ENCODE measurements at places on chromosomes 2 and 18.

- DNase-seq: no peak
Measured at GRCh38 chr2:134659724-134660123, 59.1 kb downstream of the TMEM163 start.

- DNase-seq: no peak
Measured at GRCh38 chr2:160898581-160899307, 261.5 kb upstream of the TANK start.

GRCh38 chr2:143503280-143503679 lies 374.1 kb downstream of the ARHGAP15 start:
- no peak for DNase-seq

DNA sequence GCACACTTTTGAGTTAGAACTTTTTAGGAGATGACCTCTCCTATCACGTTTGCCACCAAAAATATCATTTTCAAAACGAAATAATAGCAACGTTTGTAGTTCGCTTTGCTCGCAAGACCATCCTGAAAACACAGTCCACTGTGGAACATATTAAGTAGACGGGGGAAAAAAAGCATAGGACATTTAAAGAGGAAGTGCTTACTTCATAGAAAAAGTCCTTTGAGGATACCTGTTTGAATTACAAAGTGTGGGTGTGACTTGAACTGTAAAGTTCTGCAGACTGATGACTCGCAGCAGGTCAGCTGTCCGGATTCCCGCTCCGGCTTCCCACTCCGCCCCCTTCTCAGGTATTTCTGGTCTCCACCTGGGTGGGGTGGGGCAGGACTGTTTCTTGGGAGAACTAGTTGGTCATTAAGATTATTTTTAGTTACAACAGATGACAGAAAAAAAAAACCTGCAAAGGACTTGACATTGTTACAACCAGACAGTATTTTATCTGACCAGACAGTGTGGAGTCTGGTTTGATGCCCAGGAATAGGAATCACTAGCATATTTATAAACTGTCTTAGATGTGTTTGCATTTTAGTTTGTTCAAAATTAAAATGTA lies 13.3 kb downstream of the CNOT11 start:
- DNase-seq: no peak

GRCh38 chr2:214311931-214312749 lies 98.7 kb upstream of the VWC2L start:
- no peak for DNase-seq

- no peak for DNase-seq
Measured at GRCh38 chr2:219983836-219984235, 356.4 kb downstream of the SLC4A3 start.

DNA sequence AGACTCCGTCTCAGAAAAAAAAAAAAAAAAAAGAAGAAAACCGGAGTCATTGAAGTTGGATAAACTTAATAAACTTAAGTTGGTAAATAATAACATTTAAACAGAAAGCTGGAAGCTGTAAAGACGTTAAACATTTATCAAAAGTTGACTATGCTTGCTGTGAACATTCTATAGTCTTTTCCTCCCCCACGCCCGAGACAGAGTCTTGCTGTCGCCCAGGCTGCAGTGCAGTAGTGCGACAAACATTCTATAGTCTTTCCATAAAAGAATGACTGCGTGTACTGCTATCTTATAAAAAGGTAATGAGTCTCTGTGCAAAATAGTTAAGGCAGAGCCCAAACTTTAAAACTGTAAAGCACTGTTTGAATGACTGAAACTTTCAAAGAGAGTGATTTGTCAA lies 45.2 kb downstream of the PPP4R1 start:
- DNase-seq: no peak

DNA sequence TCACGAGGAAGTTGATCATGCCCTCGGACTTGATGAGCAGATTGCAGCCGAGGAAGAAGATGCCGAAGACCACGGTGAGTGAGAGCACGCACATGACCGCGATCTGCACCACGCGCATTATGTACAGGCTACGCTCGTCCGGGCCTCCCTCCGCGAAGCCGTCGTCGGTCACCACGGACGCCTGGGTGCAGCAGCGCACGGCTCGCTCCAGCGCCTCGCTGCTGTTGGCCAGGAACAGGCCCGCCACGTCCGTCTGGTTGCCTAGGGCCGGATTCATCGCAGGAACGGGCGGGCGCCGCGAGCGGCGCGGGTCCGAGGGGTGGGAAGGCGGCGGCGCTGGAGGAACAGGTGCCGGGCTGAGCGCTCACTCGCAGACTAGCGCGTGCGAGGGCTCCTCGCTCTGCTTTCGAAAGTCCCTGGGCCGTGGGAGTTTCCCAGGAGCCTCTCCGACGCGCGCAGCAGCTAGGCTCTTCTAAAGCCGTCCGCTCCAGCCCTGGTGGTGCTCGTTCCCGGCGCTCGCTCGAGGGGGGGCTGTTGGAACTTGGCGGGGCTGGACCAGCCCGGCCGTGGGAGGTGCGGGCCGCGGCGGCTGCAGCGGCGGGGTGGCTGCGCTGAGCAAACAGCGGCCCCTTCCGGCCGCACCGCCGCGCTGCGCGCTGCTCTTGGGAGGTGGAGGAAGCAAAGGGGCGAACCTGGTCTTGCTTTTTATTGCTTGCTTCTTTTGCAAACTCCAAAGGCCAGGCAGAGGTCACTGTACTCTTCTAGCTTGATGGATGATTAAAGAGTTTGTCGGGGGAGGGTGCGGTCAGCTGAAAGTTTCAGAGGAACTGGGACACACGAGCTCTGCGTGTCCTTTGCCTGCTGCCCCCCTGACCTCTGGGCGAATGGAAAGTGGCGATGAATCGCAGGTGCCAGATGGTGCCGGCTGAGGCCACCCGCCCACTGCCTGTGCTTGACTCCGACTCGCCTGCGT lies at the start of gene RPRM:
Gene RPRM, minus strand, starts transcription at position 474 of the 973 bp plus-strand sequence. Its CDS starts 197 bp downstream, at position 277.
- peak; percentile 57 for DNase-seq

DNA sequence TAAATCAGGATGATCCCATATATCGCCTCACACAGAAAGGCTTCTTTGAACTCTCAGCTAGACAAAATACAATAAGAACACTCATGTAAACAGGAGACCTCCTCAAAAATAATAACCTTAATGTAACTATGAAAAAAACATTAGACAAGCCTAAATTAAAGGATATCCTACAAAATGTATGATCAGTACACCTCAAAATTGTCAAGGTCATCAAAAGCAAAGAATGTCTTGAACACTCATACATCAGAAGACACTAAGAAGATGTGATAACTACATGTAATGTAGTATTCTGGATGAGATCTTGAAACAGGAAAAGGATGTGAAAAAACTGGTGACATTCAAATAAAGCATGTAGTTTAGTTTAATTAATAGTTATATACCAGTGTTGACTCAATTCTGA lies 616.8 kb upstream of the ZEB2 start:
- DNase-seq: no peak

- DNase-seq: no peak
Measured at GRCh38 chr2:134647607-134648256, 71.1 kb downstream of the TMEM163 start.

DNA sequence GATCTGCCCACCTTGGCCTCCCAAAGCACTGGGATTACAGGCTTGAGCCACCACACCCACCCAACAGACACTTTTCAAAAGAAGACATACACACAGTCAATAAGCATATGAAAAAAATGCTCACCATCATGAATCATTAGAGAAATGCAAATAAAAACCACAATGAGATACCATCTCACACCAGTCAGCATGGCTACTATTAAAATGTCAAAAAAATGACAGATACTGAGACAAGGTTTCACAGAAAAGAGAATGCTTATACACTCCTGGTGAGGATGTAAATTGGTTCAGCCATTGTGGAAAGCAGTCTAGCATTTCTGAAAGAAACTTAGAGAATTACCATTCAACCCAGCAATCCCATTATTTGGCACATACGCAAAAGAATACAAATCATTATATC lies 1947.2 kb downstream of the SUCLG1 start:
- DNase-seq: no peak

- no peak for DNase-seq
Measured at GRCh38 chr2:219648176-219648575, 20.7 kb downstream of the SLC4A3 start.

- DNase-seq: no peak
Measured at GRCh38 chr2:124339709-124340108, 314.6 kb downstream of the CNTNAP5 start.

GRCh38 chr2:12721566-12722446 lies 5.1 kb downstream of the TRIB2 start:
- DNase-seq: peak; percentile 22

- DNase-seq: no peak
Measured at GRCh38 chr2:19247186-19247585, 111.2 kb downstream of the OSR1 start.

All from stimulated activated naive CD4-positive, alpha-beta T cell treated with Interleukin-2 at 50 U/mL for 16 hours (primary cell).